ENCODE measurements at places on chromosomes 5 and 9.
A peak's percentile ranks its signal among the peaks of the same experiment; 100 is the strongest.

DNA sequence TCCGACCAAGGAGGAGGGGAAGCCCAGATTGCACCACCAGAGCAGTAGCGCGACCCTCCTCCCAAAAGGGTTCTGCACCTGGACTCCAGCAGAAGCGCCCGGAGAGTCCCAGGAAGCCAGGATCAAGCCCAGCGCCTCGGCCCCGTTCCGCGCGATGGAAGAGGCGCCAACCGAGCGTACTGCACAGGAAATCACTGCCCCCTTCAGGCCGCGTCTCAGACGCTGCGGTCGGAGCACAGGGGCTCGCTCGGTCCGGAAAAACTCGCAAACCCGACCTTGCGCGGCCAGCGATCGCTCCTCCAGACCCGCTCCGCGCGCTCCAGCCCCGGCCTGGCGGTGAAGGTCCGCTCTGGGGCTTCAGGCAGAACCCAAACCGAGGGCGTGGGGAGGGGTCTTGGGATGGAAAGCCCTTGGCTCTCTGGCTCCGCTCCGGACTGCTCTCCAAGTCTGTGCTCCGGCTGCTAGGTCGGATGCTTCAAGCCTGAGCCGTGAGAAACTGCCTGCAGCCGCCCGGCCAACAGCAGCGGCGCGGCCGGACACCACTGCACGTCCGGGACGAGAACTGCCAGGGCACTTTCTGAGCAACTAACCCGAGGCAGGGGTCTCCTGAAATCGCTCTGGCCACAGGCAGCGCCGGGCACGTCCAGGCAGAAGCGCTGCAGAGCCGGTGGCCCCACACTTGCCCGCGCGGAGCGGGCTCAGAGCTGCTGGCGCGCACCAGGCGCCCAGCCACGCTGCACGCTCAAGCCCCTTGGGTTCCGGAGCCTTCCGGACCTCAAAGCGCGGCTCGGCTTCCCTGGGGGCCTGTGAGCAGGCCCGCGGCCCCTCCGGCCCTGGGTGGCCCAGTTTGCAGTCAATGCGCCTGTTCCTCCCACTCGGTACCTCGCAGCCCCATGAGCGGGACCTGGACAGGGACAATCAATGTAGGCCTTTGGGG is 1.3 kb downstream of the GABBR2 start:
- DNase-seq, result peak; percentile 23

DNA sequence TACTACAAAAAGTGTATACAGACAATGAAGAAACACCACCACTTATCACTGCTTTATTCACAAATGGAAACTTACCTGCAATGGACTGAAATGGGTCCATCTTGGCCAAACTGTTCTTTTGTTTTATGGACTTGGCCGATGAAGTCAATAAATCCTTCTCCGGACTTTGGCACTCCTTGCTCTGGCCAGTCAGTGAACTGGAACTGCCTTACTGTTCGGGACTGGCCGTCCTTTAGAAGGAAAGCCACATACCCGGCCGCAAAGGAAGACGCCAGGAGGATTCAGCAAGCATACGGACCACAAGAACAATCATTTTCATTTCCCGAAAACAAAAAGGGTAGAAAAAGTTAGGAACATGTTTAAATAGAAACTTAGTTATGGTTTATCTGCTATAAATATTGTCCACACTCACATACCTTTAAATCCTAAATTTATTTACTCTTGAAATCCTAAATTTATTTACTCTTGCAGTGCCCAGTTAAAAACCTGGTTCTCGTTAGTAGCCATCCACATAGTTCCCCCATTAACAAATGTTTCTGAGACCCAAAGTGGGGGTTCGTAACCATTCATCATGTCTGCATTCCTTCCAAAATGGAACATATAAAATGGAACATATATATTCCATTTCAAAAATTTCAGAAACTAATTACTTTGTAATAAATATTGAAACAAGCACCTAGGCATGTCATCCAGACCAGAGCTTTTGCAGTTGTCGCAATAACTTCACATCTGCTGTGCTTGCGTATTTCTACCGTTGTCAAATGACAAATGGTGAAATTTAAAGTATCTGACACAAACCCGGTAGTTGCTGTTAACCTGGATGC is 532.1 kb upstream of the DMAC1 start:
- DNase-seq, result no peak

GRCh38 chr9:114096041-114096511 is 3.0 kb downstream of the KIF12 start:
- DNase-seq, result no peak

GRCh38 chr5:93151896-93152295 is 429.1 kb downstream of the NR2F1-AS1 start:
- no peak for DNase-seq

DNA sequence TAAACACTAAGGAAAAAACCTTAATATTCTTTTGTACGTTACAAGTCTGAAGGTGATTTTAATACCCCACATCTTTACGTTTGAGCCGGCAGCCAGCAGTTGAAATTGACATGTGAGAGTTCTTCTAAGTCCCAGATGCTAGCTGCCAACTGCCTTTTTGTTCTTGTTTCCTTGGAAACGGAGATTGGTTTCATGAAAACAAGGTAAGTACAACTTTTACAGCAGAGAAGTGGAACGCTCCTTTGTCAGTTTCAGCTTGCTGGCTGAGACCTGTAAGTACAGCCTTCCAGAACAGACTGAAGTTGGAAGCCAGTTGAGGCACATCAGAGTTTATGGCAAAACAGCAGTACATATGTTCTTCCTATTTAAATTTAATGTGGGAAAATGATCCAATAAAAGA is 1018.4 kb upstream of the ARRDC3 start:
- no peak for DNase-seq

GRCh38 chr5:178234750-178235587 is 2.4 kb upstream of the PHYKPL start:
- DNase-seq, result peak; percentile 60

GRCh38 chr5:170280011-170280493 is 17.5 kb downstream of the LCP2 start:
- DNase-seq, result no peak

DNA sequence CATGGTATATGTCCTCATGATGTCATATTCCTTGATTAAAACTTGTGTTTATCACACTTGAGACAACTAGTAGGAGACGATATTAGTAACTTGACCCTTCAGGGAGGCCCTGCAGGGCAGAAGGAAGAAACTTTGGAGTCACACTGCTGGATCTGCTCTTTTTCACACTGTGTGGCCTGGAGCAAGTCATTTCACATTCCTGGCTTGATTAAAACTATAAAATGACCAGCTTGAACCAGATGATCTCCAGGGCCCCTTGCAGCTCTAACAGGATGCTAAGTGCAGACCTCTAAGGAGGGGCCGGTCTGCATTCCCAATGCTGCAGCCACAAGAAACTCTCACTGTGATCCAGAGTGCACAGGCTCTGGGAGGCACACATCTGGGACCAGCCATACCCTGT is 146.4 kb upstream of the ZNF366 start:
- no peak for DNase-seq

DNA sequence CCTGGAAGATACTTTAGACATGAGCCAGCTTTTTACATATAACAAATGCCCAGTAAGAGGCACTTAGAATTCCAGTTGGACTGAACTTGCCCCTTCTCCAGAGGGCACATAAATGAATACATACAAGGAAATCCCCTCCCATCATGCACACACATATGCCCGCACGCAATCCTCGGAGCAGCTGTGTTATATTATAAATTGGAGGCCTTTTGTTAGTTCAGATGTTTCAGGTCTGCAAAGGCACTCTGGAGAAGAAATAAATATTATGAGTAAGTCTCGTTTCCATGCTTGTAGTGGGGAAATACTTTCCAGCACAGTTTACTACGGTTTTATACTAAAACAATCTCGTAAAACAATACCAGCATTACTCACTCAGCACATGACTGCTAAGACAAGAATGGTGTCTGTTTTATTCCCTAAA is 17.6 kb upstream of the MUSK start:
- DNase-seq, result no peak

- peak; percentile 30 for DNase-seq
These were observed 294.8 kb upstream of the KLF4 start for GRCh38 chr9:107784235-107784958.

DNA sequence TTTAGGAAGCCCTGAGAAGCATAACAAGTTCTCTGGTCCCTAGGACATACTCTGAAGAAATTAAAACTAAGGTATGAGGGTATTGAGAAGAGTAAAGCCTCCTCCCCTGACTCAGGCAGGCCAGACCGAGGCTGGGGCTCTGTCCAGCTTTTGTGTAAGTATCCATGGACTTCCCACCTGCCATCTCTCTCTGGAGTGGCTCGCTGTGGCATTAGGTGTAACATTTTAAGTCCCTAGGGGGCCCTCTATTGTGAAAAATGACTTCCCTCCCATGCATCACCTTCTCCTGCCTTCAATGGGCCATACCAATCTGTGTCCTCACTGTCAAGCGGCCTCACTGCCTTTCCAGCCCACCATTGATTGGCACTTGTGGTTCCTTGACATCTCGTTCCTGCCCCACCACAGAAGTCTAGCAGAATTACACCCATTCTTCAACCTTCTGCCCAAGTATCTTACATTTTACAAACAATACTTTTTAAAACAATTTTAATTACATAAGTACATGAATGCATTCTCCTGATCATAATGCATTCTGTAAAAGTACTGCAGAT is 205.5 kb downstream of the SLIT3 start:
- DNase-seq, result no peak

DNA sequence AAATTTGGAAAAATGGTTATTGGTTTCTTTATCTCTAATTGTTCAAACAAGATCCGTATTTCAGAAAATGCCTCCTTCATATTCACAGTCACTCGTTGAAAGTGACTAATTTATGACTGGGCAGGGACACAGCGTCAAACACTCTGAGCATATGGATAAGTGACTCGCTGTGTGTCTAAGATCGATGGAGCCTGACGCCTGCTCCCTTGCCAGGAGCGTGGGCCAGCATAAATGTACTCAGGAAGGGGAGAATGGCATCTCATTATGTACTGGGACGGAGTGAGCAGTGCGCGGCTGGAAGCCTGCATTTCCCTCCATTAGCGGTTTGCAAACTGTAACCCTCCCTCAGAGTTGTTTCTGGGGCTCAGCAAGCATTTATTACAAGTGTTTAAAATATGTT is 79.8 kb upstream of the CAST start:
- DNase-seq, result no peak

DNA sequence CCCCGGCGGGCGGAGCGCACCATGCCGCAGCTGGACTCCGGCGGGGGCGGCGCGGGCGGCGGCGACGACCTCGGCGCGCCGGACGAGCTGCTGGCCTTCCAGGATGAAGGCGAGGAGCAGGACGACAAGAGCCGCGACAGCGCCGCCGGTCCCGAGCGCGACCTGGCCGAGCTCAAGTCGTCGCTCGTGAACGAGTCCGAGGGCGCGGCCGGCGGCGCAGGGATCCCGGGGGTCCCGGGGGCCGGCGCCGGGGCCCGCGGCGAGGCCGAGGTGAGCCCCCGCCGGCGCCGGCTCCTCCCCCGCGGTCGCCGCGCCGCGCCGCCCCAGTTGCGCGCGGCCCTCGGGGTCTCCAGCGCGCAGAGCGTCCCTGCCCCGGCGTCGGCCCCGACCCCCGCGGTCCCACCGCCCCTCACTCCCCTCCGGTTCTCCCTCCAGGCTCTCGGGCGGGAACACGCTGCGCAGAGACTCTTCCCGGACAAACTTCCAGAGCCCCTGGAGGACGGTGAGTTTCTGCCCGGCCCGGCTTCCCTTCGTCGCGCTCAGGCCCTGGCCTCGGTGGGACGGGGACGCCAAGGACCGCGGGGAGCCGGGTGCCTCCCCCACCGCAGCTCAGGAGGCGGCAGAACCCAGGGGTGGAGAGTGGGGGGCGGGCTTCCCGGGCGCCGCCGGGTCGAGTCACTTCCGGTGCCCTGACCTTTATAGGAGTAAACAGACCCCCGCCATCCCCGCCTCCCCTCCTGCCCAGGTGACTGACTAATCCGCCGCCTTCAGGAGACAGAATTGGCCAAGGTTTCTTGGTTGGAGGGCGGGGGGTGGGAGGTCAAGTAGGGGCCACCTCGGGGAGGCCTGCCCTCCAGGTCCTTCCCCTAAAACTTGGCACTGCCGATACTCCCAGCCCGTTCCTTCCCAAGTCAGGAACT is 665 bp downstream of the TCF7 start:
- no peak for DNase-seq

- DNase-seq, result peak; percentile 49
These were observed 192.9 kb upstream of the HMHB1 start for GRCh38 chr5:143619040-143619439.

- no peak for DNase-seq
These were observed 223.1 kb upstream of the PAPPA start for GRCh38 chr9:115930472-115930871.

DNA sequence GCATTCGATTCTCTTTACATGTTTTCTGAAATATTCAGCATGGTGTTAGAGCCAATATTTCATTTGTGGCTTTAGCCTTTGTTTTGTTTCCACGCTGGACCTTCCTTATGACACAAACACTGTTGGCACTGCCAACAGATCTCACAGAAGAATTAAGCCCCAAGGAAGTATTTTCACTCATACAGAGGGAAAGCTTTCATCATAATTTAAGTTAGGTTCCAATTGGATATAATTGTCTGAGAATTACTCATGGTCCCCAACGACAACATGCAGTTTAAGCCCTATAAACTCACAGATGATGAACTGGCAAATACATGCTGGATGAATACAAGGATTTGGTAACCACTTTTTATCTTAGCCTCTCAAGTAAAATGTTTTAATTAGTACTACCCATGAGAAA is 259.5 kb downstream of the EBF1 start:
- no peak for DNase-seq

- no peak for DNase-seq
These were observed 385.5 kb downstream of the ADGRV1 start for GRCh38 chr5:90944116-90944515.

DNA sequence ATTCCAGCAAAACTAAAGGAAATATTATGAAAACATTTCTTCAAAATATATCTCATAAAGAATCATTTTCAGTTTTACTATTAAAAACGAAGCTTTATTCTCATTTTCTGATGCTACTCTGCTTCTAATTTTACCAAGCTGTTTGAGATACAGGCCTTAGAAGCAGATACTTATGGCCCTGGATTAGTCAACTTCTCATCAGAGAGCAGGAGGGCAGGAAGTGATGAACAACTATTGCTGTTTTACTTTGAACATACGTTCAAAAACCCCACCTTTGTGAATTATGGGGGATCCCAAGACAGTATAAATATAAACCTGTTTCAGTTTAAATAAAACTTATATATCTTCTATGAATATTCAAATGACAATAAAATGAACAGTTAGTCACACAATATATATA is 16.0 kb downstream of the MPDZ start:
- DNase-seq, result no peak

- peak; percentile 98 for DNase-seq
These were observed 129.3 kb upstream of the SLC44A1 start for GRCh38 chr9:105114964-105115728.

DNA sequence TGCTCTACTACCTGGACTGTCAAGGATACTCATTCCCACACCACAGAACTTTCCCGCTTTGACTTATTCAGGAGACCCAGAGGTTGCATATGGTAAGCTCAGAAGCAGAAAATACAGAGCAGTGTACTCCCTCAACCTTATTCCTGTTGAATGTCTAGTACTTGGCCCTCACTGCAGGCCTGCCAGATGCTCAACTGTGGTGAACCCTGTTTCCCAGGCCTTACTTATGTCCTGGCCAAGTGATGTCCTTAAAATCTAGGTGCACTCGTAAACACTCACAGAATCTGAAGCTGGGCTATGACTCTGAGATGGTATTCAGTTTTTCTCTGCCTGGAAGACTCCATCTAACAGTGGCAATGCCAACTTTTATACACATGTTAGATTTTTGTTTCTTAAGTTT is 21.0 kb downstream of the DIAPH1 start:
- no peak for DNase-seq
